ENCODE measurements at places on chromosomes 6 and 20.

DNA sequence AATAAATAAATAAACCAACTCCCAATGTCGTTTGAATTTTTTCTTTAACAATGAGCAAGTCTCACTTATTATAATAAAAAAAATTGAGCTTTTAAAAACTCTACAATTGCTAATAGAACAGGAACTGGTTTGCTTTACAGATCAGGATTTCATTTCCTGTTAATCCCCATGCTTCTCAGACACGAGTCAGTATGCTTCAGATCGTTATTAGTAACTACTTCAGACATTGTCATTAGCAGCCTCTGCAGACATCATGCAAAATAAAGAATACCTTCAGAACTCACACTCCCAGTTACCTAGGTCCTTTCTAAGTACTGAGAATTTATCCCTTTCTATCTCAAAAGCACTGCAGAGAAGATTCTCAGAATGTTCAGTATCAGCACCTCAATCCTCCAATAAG is 10.0 kb upstream of the FAM210B start:
- no peak for DNase-seq

DNA sequence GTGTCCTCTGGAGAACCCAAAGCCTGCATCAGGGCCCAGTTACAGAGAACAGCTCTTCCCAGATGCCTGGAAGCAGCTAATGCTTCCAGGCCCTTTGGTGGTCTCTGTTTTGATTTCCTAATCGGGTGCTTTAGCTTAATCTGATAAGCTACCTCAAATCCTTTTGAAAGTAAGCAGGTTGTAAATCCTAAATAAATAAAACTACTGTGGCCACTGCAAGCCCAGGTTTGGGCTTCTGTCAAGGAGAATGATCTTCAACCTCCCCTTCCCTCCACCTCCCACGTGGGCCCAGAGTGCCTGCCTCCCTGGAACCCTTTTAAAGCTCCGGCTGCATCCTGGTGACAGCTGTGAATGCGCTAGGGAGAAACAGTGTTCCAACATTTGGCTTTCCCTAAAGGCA is 25.2 kb upstream of the FYN start:
- no peak for DNase-seq

DNA sequence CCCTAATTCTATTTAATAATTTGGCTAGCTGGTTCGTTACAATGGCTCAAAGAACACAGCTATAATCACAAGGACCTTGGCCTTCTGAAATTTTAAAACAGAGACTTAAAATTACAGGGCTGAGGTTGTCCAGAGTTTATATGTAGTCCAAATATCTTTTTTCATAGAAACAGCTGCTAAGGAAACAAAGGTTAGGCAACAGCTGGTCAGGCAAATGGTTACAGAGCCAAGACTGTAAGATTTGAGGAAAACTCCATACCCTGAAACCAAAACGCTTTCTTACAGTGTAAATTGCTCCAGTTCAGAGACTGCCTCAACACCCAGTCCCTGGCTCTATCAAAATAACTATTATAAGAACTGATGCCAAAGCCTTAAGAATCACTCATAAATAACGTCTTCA is 9.7 kb upstream of the ARHGAP18 start:
- no peak for DNase-seq

DNA sequence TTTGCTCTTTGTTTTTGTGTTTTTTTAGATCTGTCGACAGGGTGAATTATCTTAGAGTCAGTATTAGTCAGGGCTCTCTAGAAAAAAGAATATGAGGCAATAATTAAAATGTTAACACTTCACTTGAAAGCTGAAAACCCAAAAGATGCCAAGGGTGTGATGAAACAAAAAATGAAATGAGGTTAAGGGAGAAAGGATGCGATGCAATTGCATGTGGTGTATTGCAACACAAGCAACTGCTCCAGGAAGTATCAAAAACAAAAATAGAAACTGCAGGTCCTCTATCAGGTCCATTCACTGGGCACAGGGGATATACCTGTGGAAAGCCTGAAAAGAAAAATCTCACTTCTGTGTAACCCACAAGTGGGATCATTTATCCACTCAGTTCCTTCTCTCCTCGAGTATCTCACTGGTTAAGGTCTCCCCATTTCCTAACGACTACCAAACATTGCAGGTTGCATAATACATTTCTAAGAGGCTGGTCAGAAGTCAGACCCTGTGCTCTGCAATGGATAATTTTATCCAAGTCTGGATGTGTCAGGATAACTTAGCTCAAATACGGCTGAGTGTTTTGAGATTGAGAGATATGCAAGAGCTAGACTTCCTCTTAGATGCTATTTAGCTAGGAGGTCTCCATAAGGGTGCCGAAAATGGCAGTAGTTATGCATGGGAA is 257.7 kb upstream of the GJE1 start:
- no peak for DNase-seq

- no peak for DNase-seq
These were observed 197.2 kb downstream of the BCAS1 start for GRCh38 chr20:53873230-53873604.

- DNase-seq: no peak
These were observed 27.0 kb upstream of the ECI2 start for GRCh38 chr6:4162370-4162769.

DNA sequence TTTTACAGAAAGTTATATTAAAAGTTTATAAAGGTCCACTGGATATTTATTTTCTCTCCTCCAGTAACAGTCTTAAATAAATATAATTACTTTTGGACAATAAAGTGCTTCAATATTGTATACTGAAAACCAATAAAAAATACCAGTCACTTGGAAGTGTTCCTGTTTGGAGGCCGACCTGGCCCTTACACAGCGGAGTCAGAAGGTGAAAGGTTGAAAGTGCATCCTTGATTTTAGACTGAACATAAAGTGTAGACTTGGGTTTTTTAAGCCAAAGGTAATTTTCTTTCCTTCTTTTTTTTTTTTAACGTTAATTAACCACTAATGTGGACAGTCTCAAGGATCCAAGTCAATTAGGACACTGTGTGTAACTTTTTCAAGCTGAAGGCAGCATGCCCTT is 152.3 kb upstream of the TBX18 start:
- no peak for DNase-seq

DNA sequence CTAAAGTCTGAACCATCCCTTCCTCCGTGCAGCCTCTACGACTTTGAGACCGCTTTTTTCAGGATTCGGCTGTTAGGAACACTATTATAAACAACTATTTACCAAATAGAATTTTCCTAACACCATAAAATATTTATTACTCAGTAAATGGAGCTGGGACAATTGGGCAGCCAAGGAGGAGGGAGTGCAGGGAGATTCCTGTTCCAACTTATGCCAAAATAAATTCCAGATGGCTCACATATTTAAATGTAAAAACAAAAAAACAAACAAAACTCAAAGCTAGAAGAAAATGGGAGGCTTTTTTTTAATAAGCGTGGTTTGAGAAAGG is 48.1 kb downstream of the TCP11 start:
- no peak for DNase-seq

DNA sequence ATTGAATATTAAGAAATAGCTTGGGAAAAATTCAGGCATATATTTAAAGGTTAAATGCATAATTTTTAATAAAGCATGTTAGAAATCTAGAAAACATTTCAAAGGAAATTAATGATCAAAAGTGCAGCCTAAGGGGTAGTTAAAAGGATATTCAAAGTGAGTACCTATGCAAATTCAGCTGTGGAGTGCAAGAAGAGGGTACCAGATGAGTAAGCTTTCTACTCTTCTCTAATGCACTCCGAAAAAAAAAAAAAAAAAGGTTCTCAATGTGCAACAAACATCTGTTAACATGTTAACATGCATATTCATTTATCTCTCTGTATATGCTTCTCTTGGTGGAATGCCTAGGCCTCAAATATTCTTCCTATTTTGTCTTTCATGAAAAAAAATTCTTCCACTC is 32.0 kb upstream of the KATNA1 start:
- DNase-seq: no peak

- DNase-seq: no peak
These were observed 22.3 kb downstream of the GGTLC1 start for GRCh38 chr20:23966298-23966697.

- no peak for DNase-seq
These were observed 16.4 kb downstream of the CHRNA4 start for GRCh38 chr20:63344616-63345327.

DNA sequence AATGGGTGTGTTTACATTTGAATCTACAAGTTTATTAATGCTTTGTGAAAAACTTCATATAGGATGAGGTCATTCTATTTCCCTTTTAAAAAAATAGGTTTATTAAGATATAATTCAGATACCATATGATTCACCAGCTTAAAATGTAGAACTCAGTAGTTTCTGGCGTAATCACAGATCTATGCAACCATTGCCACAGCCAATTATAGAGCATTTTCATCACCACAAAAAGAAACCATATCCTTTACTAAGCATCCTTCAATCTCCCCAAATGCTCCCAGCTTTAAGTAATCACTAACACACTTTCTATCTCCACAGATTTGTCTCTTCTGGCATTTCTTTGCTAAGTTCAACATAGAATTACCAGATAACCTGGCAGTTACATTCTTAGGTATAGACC is 137.2 kb downstream of the PTPRT start:
- DNase-seq: no peak

DNA sequence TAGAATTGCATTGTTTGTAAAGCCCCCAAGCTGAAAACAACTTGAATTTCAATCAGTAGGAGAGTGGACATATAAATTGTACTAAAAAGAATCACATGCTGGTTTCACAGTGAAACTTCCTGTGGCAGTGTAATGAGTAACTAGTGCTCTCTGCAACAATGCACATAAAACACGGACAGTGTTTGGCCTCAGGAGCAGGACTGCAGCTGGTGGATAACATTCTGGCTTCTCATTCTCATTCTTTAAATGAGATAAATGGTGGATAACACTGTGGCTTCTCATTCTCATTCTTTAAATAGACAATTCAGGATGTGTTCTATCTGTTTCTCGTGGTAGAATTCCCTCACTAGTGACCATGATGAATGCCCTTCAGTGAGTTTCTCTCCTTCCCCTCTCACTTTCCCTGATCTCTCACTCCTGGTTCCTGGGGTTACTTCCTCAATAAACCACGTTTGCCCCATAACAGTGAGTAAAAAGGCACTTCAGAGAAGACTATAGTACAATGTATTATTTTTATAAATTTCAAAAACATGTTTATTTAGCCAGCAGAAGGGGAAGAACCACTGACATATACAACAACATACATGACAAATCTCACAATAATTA is 59.9 kb downstream of the SLC22A2 start:
- no peak for DNase-seq

GRCh38 chr6:36120979-36121786 is 9.1 kb upstream of the MAPK13 start:
- peak; percentile 45 for DNase-seq

DNA sequence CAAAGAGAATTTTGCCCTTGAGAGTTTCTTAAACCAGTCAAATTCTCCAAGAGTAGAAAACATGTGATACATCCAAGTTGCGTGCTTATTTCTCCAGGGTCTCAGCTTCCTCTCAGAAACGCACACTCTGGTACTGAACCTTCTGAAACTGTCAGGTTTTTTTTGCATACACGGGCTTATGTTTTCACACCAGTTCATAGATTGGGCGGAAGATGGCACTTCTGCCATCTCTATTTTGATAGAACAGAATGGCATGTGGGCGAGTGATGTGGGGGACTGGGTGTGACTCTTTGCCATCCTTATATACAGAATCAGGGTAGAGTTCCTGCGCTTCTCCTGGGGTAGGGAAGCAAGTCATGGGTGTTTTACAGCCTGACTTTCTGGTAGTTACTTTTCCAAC is 56.4 kb downstream of the ADTRP start:
- no peak for DNase-seq

DNA sequence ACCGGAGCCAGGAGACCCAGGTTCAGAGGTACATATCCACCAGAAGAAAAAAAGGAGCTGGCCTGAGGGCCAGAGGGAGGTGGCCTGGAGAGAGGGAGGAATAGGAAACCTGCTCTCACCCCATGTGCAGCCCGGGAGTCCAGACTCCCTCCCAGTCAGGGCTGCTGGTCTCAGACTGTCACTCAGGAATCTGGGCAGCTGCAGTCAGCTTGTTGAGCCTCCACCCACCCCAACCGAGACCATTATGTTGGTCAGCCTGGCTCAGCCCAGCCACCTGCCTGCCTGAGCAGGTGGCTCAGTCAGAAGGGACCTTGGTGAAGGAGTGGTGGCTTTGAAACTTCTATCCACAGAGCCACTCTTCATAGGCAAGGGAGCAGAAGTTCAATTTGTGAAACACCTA is 53.3 kb upstream of the EPB41L1 start:
- no peak for DNase-seq

GRCh38 chr20:32553618-32554017 is 31.5 kb downstream of the NOL4L start:
- no peak for DNase-seq

DNA sequence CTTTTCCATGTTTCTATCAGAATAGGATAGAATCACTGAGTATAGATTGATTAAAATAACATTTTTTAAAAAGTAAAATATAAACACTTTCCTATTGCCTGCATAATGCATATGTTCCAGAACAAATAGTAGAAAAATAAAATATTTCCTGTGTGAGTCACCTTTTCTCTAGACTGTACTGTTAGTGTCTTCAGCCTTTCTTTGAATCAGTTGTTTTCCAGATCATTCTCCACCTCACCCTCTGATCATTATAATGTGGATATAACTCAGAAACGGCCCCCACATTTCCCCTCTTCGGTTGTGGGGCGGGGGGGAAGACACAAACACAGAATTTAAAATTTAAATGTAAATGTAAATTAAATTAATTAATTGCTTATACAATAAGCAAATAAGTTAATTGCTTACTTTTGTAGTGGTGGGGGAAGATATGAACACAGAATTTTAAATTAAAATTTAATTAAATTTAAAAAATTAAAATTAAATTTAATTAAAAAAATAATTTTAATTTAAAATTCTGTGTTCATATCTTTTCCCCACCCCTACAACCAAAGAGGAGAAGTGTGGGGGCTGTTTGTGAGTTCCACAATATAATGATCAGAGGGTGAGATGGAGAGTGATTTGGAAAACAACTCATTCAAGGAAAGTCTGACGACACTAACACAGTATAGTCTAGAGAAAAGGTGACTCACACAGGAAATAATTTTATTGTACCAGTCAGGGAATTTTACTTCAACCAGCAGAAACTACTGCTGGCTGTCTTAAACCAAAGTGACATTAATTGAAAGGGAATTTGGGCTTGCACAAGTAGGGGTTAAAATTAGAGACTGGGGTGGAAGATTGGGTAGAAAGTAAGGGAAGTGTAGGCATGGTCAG is 37.1 kb upstream of the PROKR2 start:
- no peak for DNase-seq

DNA sequence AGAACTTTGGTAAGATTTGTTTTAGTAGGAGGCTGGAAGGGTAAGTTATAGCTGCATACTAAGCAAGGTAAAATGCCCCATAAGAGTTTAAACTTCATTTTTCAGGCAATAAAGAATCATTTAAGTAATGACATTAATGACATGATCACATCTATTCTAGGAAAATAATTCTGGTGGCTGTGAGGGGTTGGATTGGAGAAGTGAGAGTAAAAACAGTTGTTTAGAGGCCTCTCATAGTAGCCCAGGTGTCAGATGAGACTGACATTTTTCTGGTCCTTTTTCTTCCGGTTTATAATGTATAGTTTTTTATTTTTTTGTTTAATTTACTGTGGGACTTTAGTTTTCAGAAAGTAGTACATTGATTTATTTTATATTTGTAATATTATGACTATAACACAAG is 40.8 kb downstream of the ITCH start:
- DNase-seq: no peak
